Foreskin fibroblast (primary cell): ENCODE measurements at places on chromosomes 3 and 15.
A peak's percentile ranks its signal among the peaks of the same experiment; 100 is the strongest.

DNA sequence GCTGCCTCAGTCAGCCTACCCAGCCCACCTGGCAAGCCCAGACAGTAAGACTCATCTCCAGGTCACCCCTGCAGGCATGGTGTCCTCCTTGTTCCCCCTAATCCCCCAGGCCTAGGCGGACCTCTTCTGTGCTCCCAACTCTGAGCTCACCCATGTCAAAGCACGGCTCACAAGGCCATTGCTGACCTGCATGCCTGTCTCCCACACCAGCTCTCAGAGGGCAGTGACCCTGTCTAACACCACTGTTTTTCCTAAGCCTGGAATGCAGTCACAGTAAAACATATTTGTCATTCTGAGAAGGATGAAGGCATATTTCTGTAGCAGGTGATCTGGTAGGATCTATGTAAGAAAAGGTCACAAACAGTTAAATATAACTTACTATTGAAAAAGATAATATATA is 110.3 kb upstream of the HACD2 start:
- DNase-seq, result no peak

DNA sequence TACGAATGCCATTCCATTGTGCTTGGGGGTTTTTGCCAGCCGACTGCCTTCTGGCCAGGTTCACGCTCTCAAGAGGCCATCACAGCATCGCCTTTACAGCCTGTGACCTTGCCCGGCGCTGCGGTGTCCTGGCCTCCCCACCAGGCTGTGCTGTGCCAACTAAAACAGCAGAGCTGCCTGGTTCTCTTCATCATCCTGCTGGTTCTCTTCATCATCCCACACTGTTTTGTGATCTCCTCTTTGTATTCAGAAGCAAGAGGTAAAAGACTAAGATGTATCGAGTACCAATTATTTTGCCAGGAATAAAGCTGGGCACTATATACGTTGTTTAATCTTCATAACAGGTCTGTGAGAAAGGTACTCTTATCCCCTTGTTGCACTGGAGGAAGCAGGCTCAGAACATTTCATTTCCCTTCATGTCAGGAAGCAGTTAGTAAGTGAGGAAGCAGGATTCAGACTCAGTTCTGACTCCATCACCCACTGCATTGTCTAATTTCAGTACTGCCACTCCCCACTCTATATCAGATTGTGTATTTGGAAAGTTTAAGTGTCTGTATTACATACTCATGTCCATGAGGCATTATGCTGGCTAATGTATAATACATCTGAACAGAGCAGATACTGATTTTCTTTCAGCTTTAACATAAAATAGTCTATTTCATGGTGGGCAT is 92.7 kb downstream of the LRRC28 start:
- DNase-seq, result no peak

GRCh38 chr3:184341925-184342324 is 4.5 kb downstream of the FAM131A start:
- DNase-seq, result no peak

- peak; percentile 93 for DNase-seq
These were observed 34.6 kb upstream of the THSD4 start for GRCh38 chr15:71080705-71081104.

GRCh38 chr3:50930371-50931208 is 255.9 kb downstream of the DOCK3 start:
- no peak for DNase-seq

- DNase-seq, result no peak
These were observed 54.2 kb downstream of the B3GALNT1 start for GRCh38 chr3:161050935-161051334.

DNA sequence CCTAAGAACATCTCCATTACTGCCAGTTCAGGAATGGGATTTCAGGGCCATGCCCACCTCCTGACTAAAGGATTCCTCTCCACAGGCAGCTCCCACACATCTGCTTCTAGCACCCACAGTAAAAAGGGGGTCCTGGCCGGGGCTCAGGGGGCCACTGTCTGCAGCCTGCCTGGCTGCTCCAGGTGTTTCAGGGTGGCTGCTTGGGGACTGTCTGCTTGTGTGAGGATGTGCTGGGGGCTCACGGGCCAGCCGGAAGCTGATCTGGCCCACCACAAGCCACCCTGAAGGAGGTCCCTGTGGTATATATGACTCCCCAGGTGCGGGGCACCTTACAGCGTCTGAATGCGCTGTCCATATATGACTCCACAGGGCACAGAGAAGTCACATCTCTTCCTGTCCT is 135.4 kb downstream of the NSMCE3 start:
- no peak for DNase-seq

DNA sequence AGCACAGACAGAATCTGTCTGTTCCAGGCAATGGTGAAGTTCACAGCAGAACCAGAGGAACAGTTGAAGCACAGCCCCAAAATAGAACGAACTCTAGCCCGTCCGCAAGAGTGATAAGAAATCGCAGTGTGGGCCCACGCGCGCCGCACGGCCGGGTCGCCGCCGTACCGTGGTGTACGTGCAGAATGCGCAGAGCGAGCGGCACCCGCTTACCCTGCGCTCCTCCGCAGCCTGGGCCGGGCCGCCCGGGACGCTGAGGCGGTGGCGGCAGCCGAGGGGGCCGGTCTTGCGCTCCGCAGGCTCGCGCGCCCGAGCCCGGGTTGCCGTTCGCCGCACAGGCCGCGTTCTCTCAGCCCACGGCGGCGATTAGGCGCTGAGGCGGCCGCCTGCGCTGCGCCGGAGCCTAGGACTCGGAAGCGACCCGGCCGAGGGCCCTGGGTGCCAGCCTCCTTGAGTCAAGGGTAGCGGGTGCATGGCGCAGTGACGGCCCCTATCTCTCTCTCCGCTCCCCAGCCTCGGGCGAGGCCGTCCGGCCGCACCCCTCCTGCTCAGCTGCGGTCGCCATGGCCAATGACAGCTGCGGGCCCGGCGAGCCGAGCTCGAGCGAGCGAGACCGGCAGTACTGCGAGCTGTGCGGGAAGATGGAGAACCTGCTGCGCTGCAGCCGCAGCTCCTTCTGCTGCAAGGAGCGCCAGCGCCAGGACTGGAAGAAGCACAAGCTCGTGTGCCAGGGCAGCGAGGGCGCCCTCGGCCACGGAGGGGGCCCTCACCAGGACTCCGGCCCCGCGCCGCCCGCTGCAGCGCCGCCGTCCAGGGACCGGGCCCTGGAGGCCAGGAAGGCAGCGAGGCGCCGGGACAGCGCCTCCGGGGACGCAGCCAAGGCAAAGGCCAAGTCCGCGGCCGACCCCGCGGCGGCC is 20.5 kb downstream of the WDR73 start:
- DNase-seq, result peak; percentile 79

DNA sequence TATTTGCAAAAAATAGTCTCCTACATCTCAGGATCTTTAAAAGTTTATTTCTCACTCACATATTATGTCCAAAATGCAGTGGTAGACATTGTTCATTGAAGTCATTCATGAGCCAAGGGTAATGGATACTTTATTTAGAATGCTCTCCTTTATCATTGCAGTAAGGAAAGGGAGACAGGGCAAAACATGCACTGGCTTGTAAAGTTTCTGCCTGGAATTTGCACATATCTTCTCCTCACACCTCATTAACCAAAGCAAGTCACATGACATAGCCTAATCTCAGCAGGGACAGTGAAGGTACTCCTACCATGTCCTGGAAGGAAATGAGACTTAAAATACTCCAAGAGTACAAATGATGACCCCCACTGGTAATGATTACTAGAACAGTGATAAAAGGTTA is 333.7 kb upstream of the EPHA3 start:
- no peak for DNase-seq

GRCh38 chr3:191139736-191140135 is 59.3 kb upstream of the OSTN start:
- peak; percentile 72 for DNase-seq

DNA sequence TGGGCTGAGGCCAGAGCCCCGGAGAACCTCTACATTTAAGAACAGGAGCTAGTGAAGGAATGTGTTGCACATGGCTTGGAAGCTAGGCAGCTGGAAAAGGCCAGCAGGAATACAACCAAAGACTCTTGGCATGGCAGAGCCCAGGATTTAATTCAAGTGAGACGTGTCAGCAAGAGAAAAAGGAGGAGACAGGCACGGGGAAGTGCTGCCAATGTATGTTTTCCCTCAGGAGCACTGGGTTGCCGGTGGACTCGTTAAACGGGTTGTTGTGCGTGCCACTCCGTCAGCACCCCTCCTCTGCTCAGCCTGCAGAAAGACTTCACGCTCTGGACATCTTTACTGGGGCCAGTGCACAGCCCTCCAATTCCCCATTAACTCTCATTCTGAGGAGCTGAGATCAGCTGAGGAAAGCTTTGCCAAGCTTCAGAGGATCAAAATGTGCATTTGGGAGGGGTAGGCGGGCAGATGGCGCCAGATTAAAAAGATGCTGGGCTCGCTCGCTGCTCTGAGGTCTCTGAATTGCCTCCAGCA is 103.7 kb downstream of the PDZRN3 start:
- DNase-seq, result peak; percentile 43

GRCh38 chr3:186180151-186180550 is 71.3 kb upstream of the ETV5 start:
- DNase-seq, result no peak

DNA sequence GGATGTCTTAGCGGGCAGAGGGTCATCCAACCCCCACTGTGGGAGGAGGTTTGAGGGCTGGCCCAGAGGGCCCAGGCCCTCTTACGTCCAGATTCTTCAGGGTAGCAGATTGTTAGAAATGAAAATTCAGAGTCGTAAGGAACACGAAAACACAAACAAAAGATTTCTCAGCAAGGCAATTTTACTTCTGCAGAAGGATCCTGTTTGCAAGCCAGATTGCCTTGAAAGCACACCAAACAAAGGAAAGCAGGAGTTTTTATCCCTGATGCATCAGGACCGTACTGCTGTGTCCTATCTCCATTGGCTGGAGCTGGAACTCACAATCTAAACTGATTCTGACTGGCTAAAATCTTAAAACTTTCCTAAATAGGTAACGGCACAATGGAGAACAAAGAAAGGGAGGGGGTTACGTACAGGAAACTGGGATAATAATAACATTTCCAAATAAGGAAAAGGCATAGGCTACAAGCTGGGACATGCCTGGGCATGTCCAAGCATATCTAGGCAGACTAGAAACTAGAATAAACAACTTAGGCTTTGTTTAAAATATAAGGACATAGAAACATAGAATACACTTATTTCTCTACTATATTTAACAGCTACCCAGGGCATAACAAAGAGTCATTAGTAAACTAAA is 97.3 kb upstream of the C2CD4B start:
- no peak for DNase-seq

DNA sequence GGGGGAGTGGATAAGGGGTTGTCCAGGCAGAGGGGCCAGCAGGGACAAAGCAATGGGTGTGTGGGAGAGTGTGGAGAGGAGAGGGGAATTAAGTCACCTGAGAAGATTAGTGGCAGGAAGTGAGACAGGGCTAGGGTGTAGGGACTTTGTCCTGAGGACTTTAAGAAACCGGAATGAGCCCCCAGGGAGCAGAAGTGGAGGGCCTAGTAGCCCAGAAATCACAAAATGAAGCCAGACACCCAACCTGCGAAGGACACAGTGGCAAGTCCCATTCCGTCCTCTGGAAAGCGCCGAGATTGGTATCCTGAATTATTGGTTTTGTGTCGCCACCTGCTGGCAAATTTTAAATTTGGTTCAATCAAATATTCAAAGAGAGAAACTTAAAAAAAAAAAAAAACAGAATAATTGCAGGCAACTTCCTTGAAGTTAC is 78.0 kb upstream of the SLC25A36 start:
- DNase-seq, result peak; percentile 35

GRCh38 chr15:20386198-20386597 is 155.4 kb downstream of the GOLGA6L6 start:
- DNase-seq, result no peak

- no peak for DNase-seq
These were observed 220.0 kb downstream of the ADAMTSL3 start for GRCh38 chr15:83873966-83874365.

GRCh38 chr3:182246870-182247269 is 535.1 kb downstream of the SOX2 start:
- no peak for DNase-seq

DNA sequence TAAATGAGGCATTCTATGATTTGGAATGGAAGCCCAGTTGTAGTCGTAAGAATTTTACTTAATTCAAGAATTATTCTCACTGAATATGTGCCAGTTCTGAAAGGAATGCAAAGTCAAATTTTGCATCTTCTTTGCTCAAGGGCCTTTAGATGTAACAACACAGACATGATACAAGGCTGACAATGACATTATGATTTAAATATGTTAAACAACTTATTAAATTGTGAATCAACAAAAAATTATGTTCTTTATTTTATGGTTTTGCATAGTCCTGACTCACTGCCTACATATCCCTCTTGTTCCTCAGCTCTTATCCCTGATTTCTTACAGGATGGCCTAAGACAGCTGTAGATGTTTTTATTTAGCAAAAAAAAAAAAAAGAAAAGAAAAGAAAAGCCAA is 170.9 kb upstream of the NR2E3 start:
- no peak for DNase-seq

DNA sequence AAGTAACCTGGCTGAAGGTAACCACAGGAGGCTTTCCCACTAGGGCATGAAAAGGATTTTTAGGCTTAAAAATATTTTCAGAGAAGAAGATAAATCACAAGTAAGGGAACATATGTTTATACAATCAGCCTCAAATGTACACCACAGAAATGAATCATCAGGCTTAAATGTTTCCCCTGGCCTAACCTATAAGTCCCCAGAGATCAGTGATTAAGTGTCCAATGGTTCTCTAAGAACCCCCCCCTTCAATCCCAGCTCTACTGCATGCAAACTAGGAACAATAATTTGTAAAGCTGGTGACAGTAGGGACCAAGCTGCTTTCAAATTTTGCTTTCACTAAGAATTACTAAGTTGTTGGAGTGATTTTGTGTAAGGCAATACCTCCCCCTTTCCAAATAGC is 431.6 kb upstream of the LMCD1 start:
- DNase-seq, result no peak

- no peak for DNase-seq
These were observed 42.1 kb downstream of the CCDC33 start for GRCh38 chr15:74278207-74278606.

GRCh38 chr15:64060716-64061115 is 14.4 kb upstream of the DAPK2 start:
- no peak for DNase-seq

DNA sequence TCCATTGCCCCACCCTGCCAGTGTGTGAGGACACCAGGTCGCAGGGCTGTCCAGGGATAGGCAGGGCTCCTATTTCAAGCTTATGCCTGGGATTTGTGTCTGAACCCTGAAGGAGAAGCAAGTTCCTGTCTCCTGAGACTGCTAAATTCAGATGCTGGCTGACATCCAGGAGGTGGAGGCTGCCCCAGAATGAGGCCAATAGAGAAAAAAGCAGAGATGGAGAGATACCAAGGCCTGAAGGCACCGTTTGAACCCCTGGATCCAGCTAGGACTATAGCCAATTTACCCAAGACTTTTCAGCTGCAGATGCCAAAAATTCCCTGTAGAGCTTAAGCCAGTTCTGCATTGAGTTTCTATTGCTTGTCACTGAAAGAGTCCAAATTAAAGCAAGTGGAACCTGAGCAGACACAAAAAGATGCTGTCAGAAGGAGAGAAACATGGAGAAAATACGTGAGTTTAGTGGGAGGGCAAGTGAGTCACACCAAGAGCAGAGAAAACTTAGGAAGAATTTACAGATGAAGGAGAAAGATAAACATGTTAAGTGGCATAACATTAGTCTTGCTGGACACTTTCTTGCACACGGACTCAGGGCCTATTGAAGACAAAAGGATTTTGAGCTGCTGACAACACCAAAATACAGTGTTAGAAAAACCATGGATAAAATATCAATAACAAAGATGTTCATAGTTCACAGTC is 148.6 kb downstream of the CNTN3 start:
- DNase-seq, result peak; percentile 23

- no peak for DNase-seq
These were observed 35.4 kb downstream of the MAPK6 start for GRCh38 chr15:52054381-52054780.

- DNase-seq, result no peak
These were observed 43.1 kb downstream of the COL8A1 start for GRCh38 chr3:99681512-99681911.

GRCh38 chr3:49132437-49133225 is at the start of gene LAMB2:
Gene LAMB2, minus strand, starts transcription at chr3:49133050. Its CDS starts 183 bp downstream, at chr3:49132867.
- peak; percentile 77 for DNase-seq
